Psoas muscle (tissue), 8 donors: ENCODE measurements at places on chromosomes 2 and 18. TPM values are rescaled to one million over a fixed set of nuclear protein-coding genes. Genes with fewer than 3 reads are reported as not detected.

The ANTXR1 gene
- 4.2 TPM for polyA plus RNA-seq

The PLCD4 gene
- 1.4 TPM for polyA plus RNA-seq

DNA sequence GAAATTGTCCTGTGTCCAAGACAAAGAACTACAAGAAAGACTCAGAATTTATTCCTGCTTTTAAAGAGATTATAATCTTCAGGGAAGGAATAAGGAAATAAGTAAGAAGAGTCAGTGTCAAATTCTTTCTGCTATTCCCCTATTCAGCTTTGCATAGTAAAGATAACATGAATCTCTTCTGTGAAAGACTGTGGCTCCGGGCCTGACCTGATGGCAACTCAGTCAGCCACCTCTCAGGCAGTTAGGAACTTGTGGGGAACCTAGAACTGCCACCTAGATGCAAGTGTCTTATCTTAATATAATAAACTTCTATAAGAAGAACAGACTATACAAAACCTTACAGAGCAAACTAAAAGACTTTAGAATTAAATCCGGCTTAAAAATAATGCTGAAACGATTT, 382.0 kb downstream of the RAD51AP2 start:
- no peak for DNase-seq

DNA sequence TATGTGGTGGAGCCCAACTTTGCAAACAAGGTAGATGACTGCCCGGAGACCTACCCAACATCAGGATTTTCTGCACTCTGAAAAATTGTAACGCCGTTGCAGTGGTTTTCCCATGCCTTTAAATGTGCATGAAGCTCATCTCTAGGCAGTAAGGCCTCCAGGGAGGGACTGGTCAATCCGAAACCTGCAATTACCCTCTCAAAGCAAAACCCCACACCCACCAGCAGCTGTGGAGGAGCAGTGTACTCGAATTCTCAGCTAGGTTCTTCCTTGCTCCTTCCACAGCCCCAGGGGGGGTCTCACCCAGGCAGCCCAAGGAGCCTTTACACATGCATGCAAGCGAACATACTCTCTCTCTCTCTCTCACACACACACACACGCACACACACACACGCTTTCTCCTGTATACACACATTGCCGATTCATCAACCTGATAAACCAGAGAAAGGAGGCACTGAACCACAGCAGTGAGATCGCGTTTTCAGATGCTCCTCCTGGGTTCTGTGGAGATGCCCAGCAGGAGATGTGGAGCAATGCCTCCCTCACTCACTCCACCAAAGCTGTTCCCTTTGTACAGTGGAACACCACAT, 109.2 kb downstream of the VIT start:
- no peak for DNase-seq
